Left hindlimb (tissue), 1 donor: ENCODE measurements at places on chromosomes 16 and 17.

DNA sequence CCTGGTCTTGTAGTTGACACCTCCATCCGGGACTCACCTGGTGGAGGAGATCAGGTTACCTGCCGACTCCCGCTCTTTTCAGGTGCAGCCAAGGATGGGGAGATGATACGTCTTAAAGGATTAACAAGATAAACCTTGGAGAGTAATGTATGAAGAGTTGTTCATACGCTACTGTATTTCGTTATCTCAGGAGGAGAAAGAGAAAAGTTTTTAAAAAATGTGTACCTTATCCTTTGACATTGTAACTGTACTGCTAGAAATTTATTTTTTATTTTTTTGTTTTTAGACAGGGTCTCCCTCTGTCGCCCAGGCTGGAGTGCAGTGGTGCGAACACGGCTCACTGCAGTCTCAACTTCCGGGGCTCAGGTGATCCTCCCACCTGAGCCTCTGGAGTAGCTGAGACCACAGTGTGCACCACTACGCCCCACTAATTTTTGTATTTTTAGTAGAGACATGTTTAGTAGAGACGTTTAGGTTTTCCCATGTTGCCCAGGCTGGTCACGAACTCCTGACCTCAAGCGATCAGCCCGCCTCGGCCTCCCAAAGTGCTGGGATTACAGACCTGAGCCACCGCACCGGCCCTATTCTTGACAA, 764 bp upstream of the SMURF2 start:
- DNase-seq: no peak

DNA sequence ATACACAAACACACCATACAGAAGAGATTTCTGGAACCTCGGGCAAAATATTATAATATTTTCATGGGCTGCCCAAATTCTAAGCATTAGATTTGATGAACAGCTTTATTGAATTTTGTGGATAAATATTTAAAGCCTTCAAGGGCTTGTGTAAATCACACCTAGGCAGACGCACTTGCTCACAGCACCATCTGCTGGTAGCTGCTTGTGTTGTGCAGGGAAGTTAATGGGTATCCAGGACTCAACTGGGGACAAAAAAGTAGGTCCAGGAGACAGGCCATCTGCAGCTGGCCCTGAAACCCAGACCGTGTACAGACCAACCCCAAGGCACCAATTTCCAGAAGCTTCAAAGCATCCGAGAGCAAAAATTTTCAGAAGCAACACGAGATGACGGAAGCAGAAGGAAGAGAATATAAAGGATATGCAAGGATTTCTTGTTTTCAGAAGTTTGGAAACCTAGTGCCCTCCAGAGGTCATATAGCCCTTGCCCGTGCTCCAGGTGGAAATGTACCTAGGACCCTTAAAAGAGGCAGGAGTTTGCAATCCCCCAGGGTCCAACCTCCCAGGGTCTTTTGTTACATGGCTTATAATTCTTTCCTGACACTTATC, 140.0 kb downstream of the CHD9NB start:
- peak; percentile 64 for DNase-seq

DNA sequence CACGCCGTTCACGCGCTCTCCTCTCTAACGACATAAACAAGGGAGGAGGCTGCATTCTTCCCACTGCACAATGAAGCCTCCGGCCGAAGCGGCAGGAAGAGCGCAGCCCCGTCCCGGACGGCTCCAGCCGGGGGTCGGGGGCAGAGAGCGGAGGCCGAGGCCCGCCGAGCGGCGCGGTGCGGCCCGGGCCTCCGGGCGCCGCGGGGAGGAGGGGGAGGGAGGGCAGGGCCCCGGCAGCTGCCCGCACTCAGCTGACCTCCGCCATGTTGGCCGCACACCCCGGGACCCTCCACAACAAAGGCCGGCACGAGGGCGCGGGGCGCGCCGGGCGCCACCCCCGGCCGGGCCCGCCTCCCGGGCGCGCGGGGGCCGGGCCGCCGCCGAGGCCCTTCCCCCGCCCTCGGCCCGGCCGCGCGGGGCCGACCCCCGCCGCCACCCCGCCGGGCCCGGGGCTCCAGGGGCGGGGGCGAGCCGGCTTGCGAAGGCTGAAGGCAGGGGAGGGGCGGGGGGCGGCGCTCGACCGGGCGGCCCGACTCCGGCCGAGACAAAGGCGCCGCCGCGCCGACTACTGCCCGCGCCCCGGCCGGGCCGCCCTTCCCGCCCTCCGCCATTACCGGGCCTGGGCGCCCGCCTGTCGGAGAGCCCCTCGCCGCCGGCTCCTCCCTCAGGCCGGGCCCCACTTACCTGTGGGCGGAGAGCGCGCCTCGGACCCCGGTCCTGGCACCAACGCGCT, 527 bp downstream of the SIAH1 start:
- DNase-seq: peak; percentile 79

DNA sequence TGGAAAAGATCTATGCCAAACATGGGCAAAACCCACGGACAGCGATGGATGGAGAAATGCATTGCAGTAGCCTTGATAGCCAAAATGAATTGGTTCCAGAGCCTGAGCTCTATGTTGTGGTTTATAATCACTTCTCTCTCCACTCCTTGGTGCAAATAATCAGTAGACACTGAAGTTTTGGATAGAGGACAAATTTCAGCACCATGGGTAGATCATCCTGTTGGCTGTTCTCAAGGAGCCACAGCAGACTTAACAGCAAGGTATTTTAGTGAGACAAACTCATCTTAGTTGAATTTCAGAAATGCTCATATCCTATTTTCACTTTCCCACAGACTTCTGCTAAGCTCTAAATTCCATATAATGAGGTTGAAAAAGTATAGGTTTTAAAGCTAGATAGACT, 88.3 kb upstream of the CCL1 start:
- no peak for DNase-seq

DNA sequence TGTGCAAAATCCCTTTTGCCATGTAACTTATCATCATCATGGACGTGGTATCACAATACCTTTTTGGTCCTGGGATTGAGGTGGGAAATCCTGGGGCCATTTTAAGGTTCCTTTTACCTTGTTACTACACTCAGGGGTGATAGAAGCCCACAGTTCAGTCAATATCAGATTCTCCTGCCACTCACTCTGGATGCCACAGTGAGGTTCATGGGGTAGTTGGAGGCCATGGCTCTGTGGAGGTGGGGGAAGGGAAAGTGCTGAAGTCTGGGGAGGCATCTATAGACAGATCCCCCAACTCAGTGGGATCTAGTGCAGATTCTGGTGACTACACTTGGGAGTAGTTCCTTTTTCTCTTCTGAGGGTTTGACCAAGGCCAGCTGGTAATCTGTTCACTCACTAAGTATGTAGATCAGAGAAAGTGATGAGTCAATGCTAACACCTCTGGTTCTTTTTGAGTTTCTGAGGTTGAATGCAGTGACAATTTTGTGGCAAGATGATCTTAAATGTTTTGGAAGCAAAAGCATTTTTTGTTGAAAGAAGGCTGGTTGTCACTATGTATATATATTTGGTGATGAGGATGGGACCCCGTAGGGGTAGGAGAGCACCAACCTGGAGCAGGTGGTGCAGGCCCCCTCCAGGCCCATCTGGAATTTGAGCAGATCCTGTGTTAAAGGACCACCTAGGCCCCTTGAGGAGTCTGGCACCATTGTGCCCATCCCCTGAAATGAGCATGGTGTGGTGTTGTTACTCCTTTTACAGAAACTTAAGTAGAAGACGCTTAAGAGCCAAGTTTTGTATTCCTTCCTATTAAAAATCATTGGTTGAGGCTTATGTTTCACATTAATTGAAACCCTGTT, 18.8 kb upstream of the IRF8 start:
- DNase-seq: no peak

DNA sequence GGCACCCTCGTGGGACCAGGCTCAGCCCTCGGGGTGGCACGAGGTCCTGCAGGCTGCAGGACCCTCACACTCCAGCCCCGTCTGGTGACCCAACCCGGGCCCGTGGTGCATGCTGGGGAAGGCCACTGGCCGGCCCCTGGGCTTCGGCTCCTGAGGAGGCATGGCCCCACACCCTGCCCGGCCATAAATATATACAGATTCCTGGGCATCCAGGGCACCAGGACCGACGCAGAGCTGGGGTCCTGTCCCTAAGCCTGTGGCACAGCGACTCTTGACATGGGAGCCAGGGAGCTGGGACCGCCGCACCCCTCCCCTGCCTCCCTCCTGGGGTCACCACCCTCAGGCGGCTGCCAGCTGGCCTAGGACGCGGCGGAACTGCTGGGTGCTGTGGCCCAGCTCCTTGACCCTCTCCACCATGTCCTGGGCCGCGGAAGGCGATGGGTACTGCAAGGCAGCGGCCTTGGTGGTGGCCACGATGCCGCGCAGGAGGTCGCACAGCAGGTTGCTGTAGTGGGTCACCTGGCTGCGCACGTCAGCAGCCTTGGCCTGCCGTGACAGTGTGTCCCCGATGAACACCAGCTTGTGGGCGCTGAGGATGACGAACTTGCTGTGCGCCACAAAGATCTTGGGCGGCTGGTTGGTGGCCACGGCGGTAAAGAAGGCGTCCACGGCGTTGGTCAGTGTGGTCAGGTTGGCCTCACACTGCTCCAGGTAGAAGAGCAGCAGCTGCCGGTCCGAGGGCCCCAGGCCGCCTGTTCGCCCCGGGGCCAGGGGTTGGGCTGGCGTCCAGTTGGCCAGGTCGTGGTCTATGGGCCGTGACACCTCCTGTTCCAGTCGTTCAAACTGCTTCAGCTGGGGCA, 10.6 kb downstream of the CTRB1 start:
- peak; percentile 33 for DNase-seq

DNA sequence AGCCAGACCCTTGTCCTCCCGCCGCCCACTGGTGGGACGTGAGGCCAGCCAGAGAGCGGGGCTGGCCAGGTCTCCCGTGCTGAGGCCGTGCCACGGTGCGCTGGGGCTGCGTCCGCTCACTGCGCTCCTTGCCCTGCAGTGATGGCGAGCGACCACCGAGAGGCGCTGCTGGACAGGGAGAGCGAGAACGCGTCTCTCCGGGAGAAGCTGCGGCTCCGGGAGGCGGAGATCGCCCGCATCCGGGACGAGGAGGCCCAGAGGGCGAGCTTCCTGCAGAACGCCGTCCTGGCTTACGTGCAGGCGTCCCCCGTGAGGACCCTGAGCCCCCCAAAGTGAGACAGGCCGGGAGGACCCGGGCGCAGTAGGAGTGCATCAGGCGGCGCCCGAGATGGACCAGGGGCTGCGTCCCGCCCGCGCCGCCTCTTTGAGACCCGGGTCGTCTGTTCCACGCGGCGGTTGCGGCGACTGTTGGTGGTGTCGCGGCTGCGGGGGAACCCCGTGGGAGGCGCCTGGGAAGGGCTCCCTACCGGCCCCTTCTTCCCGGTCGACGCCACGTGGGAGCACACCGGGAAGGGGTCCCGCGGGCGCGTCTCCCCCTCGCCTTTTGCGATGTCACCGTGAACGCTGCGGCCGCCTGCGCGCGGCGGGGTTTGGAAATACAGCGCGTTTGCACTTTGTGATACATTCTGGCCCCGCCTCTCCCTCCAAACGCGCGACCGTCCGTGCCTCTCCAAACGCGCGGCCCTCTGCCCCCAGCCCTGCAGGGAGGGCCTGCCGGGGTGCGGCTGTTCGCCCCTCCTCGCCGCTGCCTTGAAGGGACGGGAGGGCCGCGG, 792 bp upstream of the RAC3 start:
- peak; percentile 86 for DNase-seq

GRCh38 chr17:17034026-17034425, 8.2 kb upstream of the MPRIP start:
- no peak for DNase-seq

DNA sequence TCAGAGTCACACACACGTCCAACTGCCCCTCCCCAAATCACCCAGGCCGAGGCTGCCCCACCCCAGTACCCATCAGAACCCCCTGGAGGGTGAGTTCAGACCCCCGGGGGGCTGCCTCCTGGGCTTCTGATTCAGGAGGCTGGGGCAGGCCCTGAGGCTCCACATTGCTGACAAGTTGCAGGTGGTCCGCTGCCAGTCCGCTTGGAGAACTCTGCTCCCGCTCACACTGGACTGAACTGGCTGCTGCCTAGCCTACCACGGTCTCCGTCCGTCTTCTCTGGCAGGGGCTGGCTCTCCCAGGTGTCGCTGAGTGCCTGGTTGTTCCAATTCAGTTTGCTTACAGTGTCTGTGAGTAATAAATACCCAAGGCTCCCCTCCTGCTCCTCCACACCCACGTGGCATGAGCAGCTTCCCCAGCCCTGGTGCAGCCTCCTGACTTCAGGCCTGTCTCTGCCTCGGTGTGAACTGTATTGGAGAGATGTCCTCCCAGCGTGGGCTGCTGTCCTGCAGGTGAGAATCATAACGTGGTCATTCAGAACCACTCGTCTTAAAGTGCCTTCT, 163.4 kb downstream of the LAT start:
- peak; percentile 8 for DNase-seq

- no peak for DNase-seq
These were observed 62.0 kb downstream of the ENGASE start for GRCh38 chr17:79136596-79136995.

- no peak for DNase-seq
These were observed 82.9 kb downstream of the SDR42E1 start for GRCh38 chr16:81928271-81928918.

DNA sequence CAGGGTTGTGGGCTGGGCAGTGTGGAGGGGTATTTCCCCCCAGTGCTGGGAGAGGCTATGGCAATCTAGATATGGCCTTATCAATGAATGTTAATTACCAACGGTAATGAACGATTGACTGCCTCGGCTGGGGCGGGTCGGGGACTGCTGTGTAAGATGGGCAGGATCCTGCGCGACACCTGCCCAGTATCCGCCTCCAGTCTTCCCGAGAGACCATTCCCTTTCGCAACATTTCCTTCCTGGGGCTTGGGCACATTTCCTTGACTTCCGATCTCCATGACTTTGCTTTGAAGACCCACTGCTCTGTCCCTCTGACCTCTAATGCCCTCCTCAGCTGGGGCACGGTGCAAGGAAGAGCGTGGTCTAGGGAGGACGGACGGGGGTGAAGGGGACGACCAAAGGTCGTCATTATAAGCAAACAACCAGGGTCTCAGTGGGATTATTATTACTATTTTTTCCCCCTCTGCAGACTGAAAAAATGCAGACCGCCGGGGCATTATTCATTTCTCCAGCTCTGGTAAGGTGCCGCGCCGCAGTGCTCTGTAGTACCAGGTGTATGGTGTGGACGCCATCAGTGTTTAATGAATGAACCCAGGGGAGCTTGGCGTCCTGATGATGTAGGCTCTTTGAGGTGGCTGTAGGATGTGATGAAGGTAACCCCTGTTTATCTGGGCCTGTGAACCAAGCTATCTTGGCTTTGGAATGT, 506 bp downstream of the ATP5MC1 start:
- DNase-seq: no peak

DNA sequence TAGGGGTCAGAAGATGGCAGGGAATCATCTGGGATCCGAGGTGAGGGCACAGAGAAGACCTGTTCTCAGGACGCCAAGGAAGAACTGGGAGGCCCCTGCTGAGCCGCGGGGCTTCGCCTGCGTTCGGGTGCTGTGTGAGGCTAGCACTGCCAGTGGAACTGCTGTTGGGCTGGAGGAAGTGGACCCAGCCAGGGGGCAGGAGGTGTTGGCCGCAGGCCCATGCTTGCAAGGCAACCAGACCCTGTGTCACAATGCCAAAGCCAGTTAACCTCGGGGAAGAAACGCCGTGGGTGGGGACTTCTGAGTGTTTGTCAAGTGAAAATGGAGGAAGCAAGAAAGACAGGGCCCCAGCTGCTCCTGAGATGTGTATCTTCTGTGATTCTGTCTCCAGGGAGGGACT, 185.5 kb downstream of the LGALS9B start:
- DNase-seq: no peak

- no peak for DNase-seq
These were observed 551.5 kb downstream of the MAF start for GRCh38 chr16:79049040-79049439.
